Left lobe of liver (tissue), 2 donors: ENCODE measurements at places on chromosomes 6 and 20.

- no peak for DNase-seq
These were observed 57.3 kb upstream of the PHACTR2 start for GRCh38 chr6:143620447-143620846.

- DNase-seq, result no peak
These were observed 44.0 kb downstream of the RANBP9 start for GRCh38 chr6:13667655-13668054.

GRCh38 chr20:24942679-24943078 lies 6.4 kb upstream of the CST7 start:
- DNase-seq, result no peak

- DNase-seq, result no peak
These were observed 83.6 kb upstream of the ENPP5 start for GRCh38 chr6:46254331-46254730.

DNA sequence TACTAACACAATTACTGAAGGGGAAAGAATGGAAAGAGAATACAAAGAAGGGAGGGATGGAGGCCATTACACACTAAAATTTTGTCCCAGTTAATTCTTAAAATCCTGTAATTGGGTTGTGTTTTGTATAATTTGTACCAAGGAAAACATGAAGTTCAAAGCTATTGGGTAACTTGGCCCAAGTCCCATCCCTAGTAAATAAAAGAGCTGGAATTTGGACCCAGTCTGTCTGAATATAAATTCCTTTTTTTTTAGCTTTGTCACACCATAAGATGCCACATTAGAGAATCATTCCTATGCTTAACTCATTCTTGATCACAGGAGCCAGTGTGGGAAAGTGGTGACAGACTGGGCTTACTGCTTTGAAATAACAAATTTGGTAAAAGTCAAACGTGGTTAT lies 66.8 kb upstream of the CBLN4 start:
- no peak for DNase-seq

GRCh38 chr6:111843347-111844147 lies 29.7 kb downstream of the FYN start:
- DNase-seq, result no peak

DNA sequence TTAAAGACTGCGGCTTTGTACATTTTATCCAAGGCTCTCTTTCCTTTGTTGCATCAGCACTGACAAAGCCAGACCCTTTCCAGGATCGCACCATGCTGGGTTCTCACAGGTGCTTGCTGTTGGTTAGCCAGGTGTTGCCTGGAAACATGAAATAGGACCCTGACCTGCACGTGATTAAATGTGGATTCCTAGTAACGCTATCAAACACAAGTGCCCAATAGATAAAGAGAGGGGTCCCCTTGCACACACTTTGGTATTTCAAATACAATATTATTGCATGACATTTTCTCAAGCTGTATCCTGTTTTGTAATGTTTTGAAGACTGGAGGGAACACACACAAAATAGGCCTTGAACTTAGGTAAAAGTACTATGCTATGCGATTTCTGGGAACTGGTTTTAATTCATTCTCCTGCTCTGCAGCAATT lies 73.3 kb downstream of the AKAP12 start:
- no peak for DNase-seq

DNA sequence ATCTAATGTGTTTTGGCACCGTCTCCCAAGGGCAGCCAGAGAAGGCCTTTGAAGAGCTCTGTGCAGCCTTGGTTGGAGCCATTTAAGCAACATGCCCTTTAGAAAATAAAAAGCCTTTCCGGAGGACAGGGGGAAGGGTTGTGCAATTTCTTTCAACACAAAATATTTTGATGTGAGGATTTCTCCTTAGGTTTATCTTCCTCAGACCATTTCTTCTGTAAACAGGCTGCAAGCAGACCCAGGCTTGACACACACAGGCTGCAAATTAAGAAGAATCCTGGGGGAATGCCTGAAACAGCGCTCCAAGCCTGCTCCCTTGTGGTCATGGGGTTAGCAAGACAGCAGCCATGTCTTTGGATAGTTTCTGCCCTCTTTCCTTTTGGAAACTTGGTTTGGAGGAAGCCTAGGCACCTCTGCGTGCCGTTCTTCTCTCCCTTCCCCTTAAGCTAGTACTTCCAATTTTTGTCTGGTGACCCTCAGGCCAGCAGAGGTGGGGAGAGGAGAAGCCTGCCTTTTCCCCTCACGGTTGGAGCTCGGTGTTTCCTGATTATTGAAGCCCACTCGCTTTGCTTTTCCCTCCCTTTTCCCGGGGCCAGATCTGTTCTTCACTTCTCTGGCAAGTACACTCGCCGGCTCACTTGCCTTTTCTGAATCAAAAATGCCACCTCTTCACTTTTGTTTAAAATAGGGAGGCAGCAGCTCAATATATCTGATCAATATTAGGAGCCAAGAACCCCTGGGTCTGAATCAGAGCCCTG lies 39.6 kb upstream of the NOX3 start:
- DNase-seq, result no peak

- no peak for DNase-seq
These were observed 39.6 kb downstream of the VEGFA start for GRCh38 chr6:43809417-43810305.

DNA sequence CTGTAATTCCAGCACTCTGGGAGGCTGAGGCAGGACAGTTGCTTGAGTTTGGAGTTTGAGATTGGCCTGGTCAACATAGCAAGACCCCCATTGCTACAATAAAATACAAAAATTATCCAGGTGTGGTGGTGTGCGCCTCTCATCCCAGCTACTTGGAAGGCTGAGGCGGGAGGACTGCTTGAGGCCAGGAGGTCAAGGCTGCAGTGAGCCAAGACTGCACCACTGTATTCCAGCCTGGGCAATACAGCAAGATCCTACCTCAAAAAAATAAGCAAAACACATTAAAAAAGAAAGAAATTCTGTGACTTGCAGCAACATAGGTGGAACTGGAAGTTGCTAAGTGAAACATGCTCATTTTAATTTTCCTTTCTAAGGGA lies 106.0 kb upstream of the NFATC2 start:
- no peak for DNase-seq

- peak; percentile 29 for DNase-seq
These were observed 7.8 kb downstream of the DLGAP4 start for GRCh38 chr20:36313926-36314325.

DNA sequence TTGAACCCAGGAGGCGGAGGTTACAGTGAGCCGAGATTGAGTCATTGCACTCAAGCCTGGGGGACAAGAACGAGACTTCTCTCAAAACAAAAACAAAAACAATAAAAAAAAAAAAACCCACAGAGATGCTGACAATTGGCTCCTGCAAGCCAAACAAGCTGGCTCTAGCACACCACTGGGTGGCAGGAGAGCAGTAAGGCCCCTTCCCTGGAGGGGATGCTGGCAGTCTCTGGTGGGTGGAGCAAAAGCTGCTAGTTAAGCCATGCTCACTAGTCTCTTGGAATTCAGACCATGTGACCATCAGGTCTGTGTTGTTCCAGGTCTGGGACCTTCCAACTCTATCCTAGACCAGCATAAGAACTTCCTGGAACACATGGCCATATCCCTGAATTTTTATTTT lies 18.9 kb upstream of the DSN1 start:
- DNase-seq, result no peak

- no peak for DNase-seq
These were observed 178.8 kb downstream of the SMOC2 start for GRCh38 chr6:168619560-168620314.

- no peak for DNase-seq
These were observed 474.8 kb upstream of the ID4 start for GRCh38 chr6:19362396-19362795.

DNA sequence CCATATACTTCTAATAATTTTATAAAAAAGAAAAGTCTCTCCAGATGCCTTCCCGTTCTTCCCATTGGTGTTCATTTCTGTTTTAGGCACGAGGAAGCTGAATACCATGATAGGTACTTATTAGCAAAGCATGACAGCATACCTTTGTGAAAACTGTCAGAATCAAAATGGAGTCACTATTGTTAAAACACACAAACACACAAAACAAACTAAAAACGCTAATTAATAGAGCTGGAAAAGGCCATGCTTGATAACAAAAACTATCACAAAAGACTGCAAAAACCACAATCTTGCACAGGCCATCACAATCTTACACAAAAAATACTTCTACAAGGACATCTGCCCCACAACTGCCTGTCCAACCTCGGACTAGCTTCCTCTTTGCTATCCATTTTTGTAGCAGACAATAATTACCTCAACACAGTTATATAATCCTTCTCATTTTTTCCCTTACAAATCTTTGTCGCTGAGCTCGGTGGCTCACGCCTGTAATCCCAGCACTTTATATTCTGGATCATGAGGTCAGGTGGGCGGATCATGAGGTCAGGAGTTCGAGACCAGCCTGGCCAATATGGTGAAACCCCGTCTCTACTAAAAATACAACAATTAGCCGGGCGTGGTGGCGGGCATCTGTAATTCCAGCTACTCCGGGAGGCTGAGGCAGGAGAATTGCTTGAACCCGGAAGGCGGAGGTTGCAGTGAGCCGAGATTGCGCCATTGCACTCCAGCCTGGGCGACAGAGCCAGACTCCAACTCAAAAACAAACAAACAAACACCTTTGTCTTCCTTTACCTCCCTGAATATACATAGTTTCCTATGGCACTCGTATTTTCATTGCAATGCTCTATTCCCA lies 3.2 kb upstream of the ABT1 start:
- no peak for DNase-seq

- DNase-seq, result no peak
These were observed 109.7 kb downstream of the RCAN2 start for GRCh38 chr6:46381579-46381978.

GRCh38 chr20:12076200-12076599 lies 158.5 kb downstream of the BTBD3 start:
- no peak for DNase-seq

- DNase-seq, result no peak
These were observed 51.9 kb upstream of the EXOC2 start for GRCh38 chr6:744666-745353.

DNA sequence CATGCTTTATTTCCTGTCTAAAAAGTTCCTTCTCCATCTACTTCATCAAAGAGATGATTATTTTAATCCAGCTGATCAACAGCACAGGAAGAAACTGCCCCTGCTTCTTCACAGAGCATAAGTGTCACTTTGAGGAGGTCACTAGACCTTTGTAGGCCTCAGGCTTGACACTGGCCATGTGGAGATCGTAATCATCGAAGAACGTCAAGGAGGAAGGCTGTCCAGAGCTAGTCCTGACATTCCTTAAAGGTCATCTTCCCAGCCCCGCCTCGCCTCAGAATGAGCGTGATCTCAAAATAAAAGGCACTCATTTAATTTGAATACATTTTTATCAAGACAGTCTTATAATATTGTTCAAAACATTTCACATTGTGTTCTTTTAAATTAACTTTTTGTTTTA lies 445.7 kb upstream of the CDH4 start:
- DNase-seq, result no peak

GRCh38 chr6:155611742-155612141 lies 156.1 kb upstream of the NOX3 start:
- DNase-seq, result no peak

- no peak for DNase-seq
These were observed 244.9 kb downstream of the ZFAND3 start for GRCh38 chr6:38064431-38064830.

GRCh38 chr6:148556410-148556809 lies 190.4 kb upstream of the UST start:
- no peak for DNase-seq

DNA sequence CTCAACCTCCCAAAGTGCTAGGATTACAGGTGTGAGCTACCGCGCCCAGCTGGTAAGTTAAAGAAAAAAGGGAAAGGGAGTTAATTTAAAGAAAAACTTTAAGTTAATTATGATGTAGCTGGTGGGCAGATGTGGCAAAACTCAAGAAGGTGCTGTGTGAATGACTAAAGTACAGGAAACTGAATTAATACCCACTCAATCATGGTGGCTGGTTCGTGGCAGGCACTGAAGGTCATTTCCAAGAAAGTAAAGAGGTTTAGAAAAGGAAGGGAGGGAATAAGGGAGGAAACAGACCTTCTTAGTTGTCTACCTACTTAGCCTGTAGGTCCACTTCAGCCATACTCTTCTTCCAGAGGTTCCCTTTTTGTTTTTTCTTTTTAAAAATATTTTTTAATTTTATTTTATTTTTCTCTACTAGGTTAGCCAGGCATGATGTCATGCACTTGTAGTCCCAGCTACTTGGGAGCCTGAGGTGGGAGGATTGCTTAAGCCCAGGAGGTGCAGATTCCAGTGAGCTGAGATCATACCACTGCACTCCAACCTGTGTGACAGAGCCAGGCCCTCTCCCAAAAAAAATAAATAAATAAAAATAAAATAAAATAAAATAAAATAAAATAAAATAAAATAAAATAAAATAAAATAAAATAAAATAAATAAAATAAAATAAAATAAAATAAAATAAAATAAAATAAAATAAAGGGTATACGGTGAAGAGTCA lies 11.9 kb upstream of the TGM3 start:
- no peak for DNase-seq

GRCh38 chr6:31094389-31094881 lies 17.9 kb downstream of the C6orf15 start:
- no peak for DNase-seq

GRCh38 chr20:6282642-6283041 lies 159.8 kb upstream of the FERMT1 start:
- DNase-seq, result no peak

- no peak for DNase-seq
These were observed 179.5 kb downstream of the CDH26 start for GRCh38 chr20:60137657-60138245.

DNA sequence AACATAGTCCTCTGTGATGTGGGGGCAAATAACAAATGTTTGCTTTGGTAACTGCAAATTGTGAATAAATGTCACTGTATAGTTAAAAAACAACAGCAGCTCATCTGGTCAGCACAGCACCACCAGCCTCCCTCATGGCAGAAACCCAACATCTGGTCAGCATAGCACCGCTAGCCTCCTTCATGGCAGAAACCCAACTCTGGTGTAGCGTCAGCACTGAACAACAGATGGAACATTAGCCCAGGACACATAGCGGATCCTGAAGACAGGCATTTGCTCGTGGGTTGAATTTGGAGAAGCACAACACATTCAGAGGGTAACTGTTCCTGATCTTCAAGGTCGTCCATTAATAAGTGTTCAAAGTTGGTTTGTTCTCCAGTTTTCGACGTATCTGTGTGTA lies 265.9 kb downstream of the DLL1 start:
- DNase-seq, result peak; percentile 46

- DNase-seq, result peak; percentile 55
These were observed 4.6 kb downstream of the HLA-DPB1 start for GRCh38 chr6:33080127-33081089.

- DNase-seq, result no peak
These were observed 20.1 kb upstream of the SLC17A1 start for GRCh38 chr6:25851961-25852360.

DNA sequence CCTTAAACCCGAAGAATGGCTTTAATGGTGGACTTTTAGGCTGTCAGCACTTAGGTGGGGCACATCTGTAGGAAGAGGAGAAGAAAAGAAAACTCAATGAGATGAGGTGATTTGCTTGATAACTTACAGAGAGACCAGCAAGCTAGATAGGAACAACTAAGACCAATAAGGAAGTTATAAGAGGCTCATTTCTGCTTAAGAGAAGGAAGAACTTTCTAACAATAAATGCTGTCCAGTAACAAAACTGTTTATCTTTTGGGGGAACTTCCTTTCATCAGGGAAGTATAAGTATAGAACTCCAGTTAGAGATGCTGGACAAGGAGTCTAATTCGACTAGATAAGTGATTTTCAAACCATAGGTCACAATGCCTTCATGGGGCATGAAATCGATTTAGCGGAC lies 107.2 kb upstream of the SIRPA start:
- no peak for DNase-seq
